Inflammatory macrophage treated with lipopolysaccharide for 4 hours (primary cell): ENCODE measurements at places on chromosomes 1 and 21.

DNA sequence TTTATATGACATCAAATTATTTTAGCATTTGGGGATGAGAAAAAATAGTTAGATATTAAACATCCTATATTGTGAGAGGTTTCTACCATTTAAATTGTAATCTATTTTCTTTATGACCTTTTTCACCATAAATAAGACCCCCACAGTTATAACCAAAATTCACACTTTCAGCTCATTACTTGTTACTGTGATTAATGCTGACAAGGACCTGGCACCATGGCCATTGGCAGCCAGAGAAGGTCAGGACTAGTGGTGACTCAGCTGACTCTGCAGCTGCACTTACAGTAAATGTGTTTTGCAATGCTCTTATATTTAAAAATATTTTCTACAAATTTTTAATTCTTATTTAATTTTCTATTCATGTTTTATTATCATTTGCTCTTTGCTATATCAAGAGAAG lies 133.3 kb upstream of the C1orf105 start:
- no peak for DNase-seq

- no peak for DNase-seq
These were observed 749 bp downstream of the FAM163A start for GRCh38 chr1:179743679-179744400.

DNA sequence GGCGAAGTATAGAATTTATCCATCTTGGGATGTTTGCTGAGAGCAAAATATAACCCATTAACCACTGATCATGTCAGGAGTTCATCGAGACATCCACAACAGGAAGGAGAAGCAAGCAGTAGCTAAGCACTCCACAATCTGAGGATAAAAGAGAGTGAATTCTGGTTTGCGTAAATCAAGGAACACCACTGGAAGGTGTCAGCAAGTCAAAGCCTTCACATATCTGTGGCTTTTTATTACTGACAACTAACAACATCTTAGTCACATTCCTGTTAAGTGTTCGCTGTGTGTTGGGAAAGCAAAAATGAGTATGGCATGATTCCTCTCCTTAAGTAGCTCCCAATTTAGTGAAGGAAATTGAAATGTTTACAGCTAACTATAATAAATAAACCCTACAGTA lies 44.5 kb upstream of the DARS2 start:
- DNase-seq = no peak

GRCh38 chr1:41492341-41492848 lies 7.9 kb upstream of the EDN2 start:
- peak; percentile 33 for DNase-seq

- no peak for DNase-seq
These were observed 37.3 kb upstream of the EDN2 start for GRCh38 chr1:41521766-41522165.

GRCh38 chr1:116962987-116963639 lies 38.4 kb upstream of the CD101 start:
- peak; percentile 80 for DNase-seq

DNA sequence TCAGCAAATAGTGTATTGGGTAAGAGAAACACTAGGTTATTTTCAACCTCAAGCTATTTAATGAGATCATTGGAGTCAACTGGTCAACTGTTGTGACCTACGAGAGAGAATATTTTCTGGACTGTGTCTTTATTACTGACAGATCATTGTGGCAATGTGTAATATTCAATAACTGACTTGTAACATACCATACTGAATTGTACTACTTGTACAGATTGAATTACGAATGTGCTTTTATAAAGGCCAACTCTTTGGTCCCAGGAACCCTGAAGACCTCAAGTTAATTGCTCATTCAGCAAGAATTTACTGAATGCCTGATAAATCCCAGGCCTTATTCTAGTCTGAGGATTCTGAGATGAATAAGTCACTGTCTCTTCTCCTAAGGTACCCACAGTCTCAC lies 56.1 kb upstream of the CAMK1G start:
- DNase-seq = no peak

DNA sequence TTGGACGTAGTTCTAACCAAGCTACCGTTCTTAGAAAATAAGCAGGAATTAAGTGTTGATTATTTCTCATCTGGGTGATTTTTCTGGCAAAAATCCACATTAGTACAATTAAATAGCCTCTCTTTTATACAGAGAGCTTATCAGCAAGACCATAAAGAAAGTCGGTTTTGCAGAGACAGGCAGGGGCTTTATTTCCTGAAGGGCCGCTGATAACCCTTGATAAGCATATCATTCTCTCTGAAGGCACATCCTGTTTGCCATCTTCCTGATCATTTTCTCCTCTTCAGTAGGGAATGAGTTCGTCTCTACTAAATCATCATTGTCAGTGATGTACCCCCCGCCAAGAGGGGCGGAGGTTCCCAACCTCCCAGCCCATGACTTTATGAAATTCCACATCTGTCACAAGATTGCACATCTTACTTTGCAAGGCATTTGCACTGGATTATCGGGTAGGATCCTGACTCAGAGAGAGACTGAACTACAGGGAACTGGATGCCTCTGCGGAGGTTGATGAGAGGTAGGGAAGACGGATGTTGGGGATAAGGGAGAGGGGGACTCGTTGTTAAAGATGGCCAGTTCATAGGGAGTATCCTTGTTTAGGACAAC lies 115.7 kb downstream of the KCNJ6 start:
- no peak for DNase-seq

- peak; percentile 66 for DNase-seq
These were observed 9.8 kb downstream of the NHLH1 start for GRCh38 chr1:160376525-160377131.

DNA sequence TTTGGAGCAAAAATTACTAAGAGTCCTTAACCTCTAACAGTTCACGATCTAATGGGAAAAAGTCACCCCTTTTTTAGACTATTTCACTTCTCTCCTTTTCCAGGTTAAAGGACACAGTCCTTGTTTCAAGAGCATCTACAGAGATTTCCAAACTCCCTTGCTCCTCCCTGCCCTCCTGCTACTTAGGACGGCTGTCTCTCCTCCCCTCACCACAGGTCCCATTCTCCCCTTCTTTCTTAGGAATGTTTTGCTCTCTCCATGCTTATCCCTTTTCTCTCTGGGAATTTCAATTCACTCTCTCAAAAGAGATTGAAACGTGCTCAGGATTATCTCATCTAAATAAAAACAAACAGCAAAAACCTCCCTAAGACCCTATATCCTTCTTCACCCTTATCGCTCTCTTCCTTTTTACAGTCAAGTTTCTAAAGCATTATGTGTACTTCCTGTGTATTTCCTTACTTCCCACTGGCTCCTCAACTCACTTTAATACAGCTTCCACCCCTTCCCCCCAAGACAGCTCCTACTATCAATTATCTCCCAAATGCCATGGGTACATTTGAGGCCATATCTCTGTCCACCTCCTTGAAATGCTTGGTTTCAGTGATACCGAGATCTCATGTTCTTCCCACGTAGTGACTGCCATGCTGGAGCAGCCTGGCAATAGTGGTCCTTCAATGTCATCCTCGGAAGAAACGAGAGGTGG lies 43.2 kb upstream of the ZNF281 start:
- no peak for DNase-seq

DNA sequence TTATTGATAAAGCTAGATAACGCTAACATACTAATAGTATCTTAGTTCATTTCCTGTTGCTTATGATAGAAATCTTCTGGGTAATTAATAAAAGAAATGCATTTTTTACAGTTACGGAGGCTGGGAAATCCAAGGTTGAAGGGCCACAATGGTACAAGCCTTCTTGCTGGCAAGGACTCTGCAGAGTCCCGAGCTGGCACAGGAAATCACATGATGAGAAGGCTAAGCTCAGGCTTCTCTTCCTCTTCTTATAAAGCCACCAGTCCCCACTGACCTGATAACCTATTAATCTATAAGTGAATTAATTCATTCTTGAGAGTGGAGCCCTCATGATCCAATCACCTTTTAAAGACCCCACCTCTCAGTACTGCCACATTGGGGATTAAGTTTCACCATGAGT lies 82.6 kb downstream of the GPR161 start:
- peak; percentile 43 for DNase-seq

GRCh38 chr1:187928288-187928687 lies 1099.5 kb downstream of the PLA2G4A start:
- DNase-seq = no peak

- peak; percentile 98 for DNase-seq
These were observed 61.0 kb downstream of the TOR3A start for GRCh38 chr1:179142889-179143299.

DNA sequence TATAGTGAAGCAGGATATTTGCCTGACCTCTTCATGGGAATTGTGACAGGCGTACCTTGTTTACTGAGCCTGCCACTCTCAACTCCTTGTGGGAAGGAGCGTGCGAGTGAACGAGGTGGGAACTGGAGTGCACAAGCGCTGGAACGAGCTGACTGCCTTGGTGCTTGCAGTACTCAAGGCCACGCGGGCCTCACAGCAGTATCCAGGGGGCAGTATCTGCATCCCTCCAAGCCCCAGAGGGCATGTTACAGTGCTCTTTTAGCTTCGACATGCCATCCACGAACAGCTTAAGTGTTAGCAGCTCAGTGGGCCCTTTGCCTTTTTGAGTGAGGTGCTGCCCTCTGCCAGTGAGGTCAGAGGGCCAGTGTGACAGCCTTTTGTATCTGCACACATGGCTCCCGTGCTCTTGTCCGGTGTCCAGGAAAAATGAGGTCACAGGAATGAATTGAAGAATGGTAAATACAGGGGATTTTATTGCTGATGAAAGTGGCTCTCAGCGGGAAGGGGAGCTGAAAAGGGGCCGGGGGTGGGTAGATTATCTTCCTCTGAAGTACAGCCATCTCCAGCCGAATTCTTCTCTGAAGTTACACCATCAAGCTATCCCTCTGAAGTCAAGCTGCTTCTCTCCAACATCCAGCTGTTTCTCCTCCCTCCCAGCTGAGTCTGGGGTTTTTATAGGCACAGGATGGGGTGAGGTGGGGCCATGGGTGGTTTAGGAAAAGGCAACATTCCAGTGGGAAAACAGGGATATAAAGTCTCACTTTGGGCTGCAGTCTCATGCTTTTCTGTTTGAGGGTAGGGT lies 69.3 kb downstream of the EPB41 start:
- no peak for DNase-seq

- DNase-seq = no peak
These were observed 135.9 kb downstream of the TPR start for GRCh38 chr1:186239171-186239570.

DNA sequence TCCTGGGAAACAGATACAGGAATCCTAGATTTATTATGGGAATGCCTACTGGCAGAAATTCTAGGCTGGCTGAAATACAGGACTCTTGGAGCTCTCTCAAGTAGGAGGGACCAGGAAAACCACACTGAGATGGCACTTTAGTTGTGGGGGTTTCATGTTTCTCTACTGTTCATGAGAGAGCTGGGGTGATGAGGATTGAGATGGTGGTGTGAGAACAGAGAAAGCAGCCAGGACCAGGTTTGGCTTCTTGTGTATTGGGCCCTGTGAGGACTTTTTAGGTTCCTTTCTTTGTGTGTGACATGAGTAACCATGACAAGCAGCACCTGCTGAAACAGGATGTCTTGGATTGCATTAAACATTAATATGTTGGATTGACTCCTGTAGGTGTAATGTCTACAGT lies 4.9 kb downstream of the ARID1A start:
- no peak for DNase-seq

DNA sequence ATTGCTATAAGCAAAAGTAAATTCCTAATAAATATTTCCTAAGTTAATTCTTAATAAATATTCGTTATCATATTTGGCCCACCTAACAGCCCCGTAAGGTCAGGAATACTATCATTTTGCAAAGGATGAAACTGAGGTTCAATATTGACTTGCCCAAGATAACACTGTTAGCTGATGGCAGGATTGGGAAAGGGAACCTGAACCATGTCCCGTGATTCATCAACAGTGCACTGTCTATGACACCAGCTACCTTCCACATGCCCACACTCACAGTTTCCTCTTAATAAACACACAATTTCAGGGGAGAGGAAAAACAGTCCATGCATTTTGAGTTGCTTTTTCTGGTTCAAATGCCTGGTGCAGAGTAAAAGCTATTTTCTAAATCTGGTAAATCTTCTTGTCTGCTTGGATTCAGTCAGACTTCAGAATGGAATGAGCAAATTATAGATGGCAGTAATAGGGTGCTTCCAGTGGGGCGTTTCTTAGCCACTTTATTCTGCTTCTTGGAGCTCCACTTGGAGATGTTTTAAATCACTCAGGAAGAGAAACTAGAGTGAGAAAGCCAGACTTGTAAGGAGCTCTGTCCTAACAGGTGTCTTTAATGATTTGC lies 354.6 kb downstream of the PDE4B start:
- DNase-seq = no peak

DNA sequence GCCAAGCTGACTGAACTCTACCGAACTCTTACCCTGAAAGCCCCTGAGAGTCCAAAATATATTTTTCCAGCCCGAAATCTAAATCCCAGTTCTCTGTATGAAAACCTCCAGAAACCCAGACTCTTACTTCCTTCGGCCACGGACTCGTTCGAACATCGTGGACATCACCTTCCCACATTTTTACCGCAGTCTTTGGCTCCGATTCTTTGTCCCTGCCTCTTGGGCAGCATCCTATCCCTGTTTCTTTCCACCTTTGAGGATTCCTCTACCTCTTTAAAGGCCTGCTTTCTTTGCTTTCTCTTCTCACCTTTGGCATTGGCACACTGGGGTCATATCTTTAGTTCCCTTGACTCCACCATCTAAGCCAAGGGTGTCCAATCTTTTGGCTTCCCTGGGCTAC lies 932 bp upstream of the USP24 start:
- no peak for DNase-seq

GRCh38 chr1:73887412-73887811 lies 310.6 kb downstream of the LRRIQ3 start:
- DNase-seq = no peak

DNA sequence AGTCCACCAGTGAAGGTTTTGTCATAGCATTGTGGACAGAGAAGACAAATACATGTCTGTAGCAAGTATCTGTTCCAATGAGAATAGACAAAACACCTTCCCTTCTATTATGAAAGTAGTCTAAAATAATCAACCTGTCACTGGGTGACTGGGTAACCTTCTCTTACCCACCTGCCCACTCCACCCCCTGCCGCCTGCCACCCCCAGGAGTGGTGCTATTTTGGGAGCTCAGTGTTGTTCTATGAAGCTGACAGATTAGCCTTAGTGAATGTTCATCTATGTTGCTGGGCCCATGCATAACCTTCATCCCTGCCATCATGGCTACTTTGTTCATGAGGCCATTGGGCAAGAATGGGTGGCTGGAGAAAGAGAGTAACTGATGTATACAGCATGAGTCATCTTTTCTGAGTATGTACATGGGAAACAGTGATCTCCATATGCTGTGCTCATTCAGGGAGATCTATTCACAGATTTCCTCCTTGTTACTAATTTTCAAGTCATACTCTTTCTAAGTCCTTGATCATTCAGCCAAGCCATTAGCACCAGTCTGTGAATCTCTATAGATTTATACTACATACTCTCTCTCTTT lies 24.8 kb downstream of the MARK1 start:
- no peak for DNase-seq

DNA sequence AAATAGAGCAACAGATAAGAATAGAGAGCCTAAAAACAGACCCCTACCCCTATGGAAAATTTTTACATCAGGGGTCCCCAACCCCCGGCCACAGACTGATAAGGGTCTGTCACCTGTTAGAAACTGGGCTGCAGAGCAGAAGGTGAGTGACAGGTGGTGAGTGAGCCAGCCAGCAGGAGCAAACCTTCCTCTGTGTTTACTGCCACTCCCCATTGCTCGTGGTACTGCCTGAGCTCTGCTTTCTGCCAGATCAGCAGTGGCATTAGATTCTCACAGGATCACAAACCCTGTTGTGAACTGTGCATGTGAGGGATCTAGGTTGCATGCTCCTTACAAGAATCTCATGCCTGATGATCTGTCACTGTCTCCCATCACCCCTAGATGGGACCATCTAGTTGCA lies 174.1 kb downstream of the FOXD2 start:
- DNase-seq = no peak

GRCh38 chr1:22273686-22274681 lies 131.1 kb upstream of the WNT4 start:
- no peak for DNase-seq

- DNase-seq = no peak
These were observed 20.6 kb upstream of the BCAR3 start for GRCh38 chr1:93702111-93702827.
